ENCODE measurements at places on chromosomes 2 and 18.

DNA sequence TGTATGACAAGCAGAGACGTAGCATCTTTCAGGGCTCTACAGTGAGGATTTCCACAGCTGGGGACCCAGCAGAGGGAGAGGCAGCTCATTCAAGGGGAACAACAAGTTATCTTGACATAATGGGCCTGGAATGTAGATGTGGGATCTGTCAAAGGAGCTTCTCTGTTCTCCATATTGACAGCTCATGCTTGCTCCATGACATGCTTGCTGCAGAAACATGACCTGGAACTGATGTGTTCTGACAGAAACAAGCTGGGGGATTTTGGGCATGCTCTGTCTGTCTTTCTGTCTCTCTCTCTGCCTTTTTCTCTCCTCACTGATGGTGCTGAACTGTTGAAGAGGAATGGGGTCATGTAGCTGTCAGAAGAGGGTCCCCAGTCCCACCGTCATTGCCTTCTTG, 79.6 kb downstream of the MMADHC start:
- no peak for DNase-seq

GRCh38 chr2:189425676-189426075, 15.6 kb upstream of the WDR75 start:
- DNase-seq = no peak

- no peak for DNase-seq
These were observed 134.4 kb upstream of the LTBP1 start for GRCh38 chr2:32812316-32812715.

DNA sequence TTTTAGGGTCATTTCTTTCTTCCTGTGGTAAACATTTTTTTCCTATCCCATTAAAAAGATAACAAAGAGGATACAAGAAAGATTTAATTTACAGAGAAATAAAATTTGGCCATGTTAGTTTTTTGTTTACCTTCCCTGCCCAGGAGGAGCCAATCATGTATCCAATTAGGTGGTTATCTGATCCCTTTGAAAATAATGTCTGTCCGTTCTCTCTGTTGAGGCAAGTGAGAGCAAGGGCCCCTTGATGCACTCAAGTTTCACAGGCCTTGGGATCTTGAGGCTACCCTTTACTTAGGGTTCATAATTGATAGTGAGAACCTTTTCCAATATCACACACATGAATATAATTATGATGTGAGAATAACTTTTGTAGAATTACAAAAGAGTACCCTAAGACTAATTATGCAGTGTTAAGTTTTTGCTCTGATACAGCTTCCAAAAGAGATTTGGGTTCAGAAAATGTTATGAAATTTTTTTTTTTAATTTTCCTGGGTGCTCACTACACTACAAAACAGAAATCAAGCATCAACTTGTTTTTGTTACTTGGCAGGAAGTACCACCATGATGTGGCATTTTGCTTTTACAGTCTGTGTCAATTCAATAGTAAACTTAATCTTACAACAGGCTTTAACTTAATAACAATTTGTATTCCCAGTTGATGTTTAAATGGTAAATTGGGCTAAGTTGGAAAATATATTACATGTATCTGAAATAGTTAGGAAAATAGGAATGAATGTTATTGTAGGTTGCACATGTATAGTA, 42.0 kb downstream of the AFTPH start:
- no peak for DNase-seq

GRCh38 chr18:5512176-5512575, 31.6 kb downstream of the EPB41L3 start:
- DNase-seq = no peak

DNA sequence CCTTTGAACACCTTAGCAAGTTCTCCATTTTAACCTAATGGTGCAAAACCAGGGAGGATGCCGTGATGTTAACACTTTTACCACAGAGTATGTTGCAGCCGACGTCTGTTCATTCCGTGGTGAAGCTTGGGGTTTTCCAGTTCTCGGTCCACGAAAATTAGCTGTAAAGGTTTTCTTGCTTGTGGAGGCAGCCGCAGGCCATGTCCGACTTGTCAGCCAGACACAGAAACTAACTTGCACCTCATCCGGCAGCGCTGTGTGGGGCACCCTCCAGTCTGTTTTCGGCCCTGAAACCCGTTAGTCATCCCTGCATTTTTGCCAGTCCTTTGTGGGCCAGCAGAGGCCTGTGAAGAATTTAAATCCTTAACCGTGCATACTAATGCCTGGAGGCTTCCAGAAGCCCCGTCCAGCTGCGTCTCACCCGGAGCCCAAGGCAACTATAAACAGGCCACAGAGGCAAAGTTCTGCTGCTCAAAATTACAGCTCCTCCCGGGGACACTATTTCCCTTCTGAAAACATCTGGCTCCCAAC, 70.6 kb downstream of the SH3YL1 start:
- DNase-seq = no peak

DNA sequence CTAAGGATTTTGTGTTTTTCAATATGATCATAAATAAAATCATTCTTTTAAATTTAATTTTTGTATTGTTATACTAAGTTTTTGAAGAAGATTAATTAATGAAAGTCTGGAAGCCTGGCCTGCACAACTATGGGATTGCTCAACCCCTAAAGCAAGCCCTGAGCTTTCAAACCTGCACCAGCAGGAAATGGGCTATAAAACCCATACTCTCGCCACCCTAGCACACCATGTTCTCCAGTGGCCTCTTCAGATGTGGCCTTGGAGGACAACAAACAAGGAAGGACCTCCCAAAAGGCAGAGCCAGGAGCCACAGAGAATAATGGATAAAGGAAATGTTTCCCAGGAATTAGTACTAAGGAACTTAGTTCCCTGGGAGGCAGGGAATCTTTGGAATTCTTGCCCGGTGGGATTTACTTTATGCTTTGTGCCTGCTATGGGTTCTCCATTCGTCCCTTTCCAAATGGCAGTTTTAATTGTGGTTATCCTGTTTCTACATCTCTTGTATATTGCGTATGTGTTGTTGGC, 212.5 kb downstream of the ZFP36L2 start:
- no peak for DNase-seq

DNA sequence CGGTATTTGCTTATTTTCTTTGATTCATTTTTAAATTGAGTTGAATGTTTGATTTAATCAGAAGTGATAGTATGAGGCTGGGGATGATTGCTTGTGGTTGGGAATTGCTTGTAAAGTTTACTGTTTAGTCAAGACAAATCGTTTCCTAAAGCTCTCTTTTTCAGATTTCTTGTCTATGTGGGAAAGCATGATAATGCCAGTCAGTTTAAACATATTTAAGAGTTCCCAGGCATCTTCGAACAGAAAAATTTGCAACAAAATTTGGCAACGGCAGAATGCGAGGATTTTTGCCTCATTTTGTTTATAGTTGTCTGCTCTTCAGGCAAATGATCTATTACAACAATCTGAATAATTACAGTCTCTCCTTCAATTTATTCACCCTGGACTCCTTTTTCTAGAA, 22.5 kb downstream of the EPAS1 start:
- DNase-seq = no peak

DNA sequence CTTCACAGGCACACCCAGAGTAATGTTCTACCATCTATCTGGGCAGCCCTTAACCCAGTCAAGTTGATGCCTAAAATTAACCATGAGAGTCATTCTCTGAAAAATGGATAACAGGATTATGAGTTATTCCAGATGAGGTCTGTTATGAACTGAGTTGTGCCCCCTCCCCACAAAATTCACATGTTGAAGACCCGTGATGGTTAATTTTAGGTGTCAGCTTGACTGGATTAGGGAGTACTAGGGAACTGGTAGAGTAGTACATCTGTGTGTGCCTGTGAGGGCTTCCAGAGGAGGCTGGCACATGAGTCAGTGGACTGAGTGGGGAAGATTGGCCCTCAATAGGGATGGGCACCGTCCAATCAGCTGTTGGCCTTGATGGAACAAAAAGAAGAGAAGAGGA, 110.4 kb upstream of the MYCN start:
- DNase-seq = no peak

GRCh38 chr2:73128841-73129535, 16.2 kb upstream of the RAB11FIP5 start:
- no peak for DNase-seq

- DNase-seq = no peak
These were observed 87.2 kb upstream of the GALNT5 start for GRCh38 chr2:157170299-157170698.

GRCh38 chr2:127702395-127703009, 1.2 kb downstream of the SFT2D3 start:
- no peak for DNase-seq

DNA sequence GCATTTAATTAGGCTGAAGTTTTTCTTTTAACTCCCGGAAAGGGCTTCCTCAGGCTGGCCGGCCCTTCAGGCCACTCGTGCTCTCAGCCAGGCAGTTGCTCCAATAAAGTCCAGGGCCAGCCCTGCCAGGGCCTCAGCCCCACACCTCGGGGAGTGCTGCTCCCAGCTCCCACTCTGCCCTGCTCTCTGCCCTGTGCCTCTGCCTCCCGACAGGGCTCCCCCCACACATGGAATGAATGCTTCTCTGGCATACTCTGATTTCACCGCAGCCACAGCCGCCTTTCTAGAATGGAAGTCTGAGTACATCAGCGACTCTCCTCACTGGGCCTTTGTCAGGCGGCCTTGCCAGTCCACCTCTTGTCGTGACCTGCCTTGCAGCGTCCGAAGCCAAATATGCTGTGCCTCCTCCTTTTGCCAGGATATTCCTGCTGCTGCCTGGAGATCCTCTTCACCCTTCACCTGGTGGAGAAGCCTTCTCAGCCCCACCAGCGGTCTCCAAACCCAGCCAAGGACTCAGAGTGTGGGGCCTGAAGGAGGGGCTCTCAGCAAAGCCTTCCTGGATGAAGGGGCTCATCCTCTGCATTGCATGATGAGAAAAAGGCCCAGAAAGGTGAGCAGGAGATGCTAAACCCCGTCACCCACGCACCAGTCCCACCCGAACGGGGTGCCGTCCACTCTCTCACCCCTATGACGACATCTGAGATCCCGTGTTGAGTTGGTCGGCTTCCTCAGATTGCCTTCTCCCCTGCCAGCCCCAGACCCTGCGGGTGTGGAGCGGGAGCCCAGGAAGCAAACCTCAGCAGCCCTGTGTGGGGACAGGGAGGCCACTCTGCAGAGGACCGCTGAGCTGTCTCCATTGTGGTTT, 472.7 kb upstream of the HS6ST1 start:
- DNase-seq = no peak

DNA sequence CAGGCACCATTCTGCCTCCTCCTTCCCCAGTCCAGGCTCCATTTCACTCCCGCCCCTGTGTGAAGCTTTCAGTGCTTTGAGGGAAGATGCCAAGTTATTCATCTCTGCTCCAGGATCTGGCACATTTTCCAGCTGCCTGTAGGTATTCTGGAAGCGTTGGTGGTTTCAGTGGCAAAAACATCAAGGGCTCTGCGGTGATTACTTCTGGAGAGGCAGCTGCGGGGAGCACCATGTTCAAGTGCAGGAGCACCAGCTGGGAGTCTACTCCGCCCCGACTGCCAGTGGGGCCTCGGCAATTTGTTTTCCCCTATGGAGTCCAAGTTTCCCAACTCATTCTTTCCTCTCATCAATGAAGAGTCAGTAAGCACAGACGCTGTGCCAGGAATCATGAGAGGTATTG, 211.7 kb downstream of the CLIP4 start:
- DNase-seq = no peak

- no peak for DNase-seq
These were observed 123.7 kb downstream of the GALNT14 start for GRCh38 chr2:31014516-31014915.

DNA sequence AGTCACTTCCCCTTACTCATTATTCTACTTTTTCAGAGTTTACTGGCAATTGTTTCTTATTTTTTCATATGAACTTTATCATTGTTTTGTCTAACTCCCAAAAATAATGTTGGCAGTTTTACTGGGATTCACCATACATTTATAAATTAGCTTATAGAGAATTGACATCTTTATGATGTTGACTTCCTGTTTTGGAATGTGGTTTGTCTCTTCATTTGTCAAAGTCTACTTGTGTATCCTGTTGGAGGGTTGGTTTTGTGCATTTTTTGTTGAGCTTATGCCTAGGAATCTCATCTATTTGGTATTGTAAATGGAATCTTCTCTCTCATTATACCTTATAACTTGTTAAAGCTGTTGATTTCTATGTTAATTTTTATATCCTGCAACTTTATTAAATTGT, 16.4 kb downstream of the EPC2 start:
- no peak for DNase-seq

- no peak for DNase-seq
These were observed 129.4 kb downstream of the DTNB start for GRCh38 chr2:25543939-25544338.

GRCh38 chr2:2743164-2743571, 412.1 kb upstream of the MYT1L start:
- DNase-seq = peak; percentile 47

DNA sequence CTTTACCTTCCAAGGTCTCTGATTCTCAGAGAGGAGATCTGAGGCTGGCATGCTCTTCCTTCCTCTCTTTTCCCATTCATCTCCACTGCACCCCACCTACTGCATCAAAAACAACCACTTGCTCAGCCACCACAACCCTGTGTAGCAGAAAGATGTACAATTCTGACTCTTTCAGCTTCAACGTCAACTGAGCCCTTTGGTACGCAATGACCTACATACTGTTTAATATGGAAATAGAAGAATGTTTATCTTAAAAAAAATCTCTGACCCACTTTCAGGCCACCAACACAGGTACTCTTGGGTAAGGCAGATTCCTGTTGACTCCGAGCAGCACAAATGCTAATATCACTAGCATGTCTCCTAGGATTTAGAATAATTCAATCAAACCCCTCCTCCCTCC, 76.2 kb upstream of the AFF3 start:
- DNase-seq = no peak

DNA sequence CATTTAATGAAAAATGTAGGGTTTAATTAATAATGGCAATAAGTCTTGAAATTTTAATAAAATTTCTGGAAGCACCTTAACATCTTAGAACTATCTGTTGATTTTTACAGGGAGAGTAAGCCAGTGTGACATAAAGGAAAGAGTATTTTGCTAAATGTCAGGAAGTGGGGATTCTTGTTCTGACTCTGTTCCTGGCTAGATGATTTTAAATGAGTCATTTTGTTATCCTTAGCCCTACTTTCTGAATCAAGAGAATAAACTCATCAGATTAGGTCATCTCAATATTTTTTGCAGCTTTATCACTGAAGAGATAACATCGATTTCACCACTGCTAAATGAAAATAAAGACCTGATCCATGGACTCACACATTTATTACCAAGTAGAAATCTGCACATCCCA, 377.5 kb upstream of the CYRIA start:
- DNase-seq = no peak

DNA sequence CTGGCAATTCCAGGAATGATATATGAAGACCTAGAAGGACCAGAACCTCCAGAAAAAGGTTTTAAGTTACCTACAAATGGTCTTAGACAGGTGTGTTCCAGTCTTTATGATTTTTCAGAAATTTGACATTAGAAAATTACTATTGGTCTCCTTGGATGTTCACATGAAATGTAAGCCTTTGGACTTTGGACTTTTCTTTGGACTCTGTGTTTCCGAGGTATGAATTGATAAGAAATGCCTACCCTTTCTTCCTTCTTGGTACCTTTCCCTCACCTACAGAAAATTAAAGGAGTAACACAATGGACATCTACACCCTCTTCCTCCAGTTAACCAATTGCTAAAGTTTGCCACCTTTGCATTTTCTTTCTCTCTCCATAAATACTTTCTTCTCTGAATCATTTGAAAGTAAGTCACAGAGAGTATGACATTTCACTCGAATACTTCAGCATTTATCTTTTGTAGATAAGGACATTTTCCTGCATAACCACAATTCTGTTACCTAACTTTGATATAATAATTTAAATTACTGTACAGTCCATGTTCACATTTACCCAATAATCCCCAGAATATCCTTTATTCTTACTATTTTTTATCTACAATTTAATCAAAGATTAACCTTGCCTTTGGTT, 26.2 kb downstream of the CEP192 start:
- no peak for DNase-seq

GRCh38 chr2:210267698-210268097, 42.5 kb upstream of the ACADL start:
- no peak for DNase-seq

Measured in kidney epithelial cell (primary cell).